ENCODE measurements at places on chromosomes 2 and 18. TPM values are rescaled to one million over a fixed set of nuclear protein-coding genes. Genes with fewer than 3 reads are reported as not detected.

The FABP1 gene
- total RNA-seq, result not detected

GRCh38 chr2:98455494-98455976 is 10.9 kb downstream of the INPP4A start:
- DNase-seq, result no peak

DNA sequence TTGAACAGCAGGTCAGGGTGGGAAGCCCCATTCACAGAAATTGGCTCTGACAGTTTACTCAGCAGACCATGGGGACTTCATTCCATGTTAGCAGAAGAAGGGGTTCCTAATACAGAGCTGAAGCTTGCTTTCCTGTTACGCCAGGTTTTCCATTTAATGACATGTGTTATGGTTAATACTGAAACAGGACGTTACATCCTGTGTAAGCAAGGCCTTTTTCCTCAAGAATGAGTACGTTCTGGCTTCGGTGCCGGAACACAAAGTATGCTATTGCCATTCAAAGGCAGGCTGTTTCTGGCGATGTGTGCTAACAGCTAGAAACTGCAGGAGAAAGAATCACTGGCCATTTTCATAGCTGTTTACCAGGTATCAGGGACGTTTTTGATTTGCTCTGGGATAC is 190.4 kb downstream of the SNTG2 start:
- DNase-seq, result no peak

GRCh38 chr2:210267698-210268097 is 42.5 kb upstream of the ACADL start:
- no peak for DNase-seq

GRCh38 chr2:158024288-158024898 is 77.3 kb upstream of the UPP2 start:
- DNase-seq, result peak; percentile 52

All from lower lobe of right lung (tissue), 2 donors.